ENCODE measurements at places on chromosomes 4 and X.

- peak; percentile 29 for DNase-seq
These were observed 2.7 kb upstream of the BMX start for GRCh38 chrX:15497865-15498264.

DNA sequence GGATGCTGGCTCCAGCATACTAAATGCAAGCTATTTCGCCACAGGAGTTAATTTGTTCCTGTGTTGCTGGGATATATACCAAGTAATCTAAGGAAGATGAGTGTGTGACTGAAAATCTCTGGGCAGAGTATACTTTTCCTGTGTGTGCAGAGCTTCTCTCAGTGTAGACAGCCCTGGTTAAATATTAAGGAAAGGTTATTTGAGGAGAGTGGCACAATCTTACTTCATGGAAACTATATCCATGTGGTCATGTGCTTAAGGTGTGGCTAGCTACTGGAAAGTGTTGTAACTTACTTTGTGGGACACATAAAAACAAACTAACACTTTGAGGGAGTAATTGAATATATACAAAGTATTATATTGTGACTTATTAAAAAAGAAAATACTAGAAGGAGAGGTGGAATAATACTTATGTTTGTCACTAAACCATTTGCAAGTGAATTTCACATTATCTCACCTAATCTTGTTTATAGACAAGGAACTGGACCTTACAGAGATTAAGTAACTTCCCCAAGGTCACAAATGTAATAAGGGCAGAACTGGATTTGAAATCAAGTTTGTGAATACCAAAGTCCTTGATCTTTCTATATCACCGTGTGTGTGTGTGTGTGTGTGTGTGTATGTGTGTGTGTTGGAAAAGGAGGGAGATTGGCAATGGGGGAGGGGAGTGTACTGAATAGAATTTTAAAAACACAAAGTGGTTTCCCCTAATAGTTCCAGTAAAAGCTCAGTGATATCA lies 408.2 kb upstream of the NR3C2 start:
- no peak for DNase-seq

DNA sequence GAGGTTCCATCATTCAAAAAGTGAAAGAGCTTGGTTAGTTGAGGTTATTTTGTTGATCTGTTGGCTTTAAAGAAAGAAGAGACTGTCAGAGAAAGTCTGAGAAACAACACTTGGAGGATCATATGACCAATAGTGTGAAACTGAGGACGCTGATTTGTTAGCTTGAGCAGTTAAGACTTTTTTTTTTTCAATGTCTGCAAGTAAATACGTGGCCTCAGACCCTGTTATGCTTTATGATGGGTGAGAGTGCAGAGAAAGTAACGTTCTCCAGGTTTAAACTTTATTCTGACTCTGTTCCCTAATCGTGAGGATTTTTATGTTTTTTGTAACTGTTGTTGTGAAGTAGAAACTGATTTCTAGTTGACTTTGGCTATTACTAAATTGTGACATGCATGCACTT lies 45.9 kb downstream of the GAB1 start:
- no peak for DNase-seq

GRCh38 chr4:111797455-111798163 lies 347.6 kb upstream of the FAM241A start:
- DNase-seq: no peak

DNA sequence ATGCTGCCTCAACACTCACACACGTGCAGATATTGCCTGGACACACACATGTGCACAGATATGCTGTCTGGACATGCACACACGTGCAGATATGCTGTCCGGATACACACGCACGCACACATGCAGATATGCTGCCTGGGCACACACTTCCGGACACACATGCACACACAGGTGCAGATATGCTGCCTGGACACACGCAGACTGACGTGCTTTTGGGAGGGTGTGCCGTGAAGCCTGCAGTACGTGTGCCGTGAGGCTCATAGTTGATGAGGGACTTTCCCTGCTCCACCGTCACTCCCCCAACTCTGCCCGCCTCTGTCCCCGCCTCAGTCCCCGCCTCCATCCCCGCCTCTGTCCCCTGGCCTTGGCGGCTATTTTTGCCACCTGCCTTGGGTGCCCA lies 14.7 kb downstream of the FGFRL1 start:
- DNase-seq: peak; percentile 49

DNA sequence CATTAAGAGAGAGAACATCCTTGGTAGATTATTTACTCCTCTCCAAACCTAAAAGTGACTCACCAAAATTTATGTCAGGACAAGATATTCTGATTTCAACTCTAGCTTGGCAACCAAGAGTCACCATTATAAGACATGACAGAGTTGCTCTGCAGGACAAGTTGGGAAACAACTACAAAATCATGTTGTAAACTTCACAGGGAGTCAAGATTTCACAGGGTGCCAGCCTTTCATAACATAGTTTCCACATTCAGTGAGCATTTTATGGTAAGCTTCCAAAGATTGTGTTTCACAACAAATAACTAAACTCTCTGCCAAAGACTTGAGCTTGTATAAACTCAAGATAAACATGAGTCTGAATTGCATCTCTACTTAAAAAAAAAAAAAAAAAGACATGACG lies 121.0 kb upstream of the DIAPH2 start:
- DNase-seq: no peak

GRCh38 chrX:19886883-19887531 lies 393 bp downstream of the SH3KBP1 start:
- peak; percentile 23 for DNase-seq

Measured in CD4-positive, alpha-beta T cell treated with Interferon gamma for 1 hour (primary cell).